ENCODE measurements at places on chromosomes 2 and 18.

DNA sequence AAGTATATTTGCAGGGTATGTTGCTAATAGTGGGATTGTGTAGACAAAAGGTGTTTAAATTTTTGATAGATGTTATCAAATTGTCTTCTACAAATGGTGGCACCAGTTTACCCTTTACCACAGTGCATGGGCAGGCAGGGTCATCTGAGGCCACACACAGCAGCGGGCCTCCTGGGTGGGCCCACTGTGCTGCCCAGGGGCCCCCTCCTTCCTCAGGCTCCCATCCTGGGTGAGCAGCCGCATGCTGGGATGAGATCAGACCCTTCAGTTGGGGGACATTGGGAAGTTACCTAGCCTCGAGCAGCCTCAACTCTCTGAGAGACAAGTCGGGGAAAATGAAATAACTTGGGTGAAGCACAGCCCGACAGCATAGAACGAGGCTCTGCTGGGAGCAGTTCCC lies 9.7 kb downstream of the MYO7B start:
- DNase-seq: no peak

- DNase-seq: no peak
These were observed 66.4 kb downstream of the GALR1 start for GRCh38 chr18:77316008-77316407.

DNA sequence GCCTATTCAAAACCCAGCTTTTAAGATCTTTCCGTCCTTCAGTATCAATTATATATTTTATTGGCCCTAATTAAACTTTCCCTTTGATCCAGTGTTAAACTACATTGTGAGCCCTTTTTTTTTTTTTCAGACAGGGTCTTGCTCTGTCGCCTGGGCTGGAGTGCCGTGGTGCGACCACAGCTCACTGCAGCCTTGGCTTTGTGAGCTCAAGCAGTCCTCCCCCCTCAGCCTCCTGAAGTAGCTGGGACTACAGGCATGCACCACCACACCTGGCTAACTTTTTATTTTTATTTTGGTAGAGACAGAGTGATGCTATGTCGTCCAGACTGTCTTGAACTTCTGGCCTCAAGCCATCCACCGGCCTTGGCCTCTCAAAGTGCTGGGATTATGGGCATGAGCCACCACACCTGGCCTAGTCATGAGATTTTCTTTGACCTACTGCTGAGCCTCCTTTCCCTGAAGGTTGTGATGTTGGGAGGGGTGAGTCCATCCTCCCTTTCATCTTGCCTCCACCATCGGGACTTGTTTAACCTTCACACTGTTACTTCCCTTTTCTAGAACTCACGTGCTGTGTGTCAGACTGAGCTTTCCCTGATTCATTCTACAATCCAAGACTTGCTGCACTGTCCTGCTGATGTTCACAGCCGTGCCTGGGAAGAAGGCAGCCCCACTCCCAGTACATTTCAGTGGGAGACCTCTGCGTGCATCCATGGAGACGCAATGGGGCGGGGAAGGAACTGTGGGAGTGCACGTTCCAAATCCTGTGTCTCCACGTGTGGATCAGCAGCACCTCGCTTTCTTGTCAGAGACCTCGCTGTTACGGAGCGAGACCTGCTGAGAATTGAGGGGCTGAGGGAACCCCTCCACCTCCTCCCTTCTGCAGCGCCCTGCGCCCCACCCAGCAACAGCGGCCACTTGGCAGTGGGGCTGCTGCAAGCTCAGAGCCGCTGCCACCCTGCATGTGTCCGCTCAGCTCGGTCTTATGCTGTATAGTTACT lies 10.8 kb downstream of the OXER1 start:
- no peak for DNase-seq

- no peak for DNase-seq
These were observed 8.0 kb upstream of the TMEM214 start for GRCh38 chr2:27024812-27025211.

- DNase-seq: peak; percentile 43
These were observed 171.3 kb downstream of the THADA start for GRCh38 chr2:43424262-43425207.

DNA sequence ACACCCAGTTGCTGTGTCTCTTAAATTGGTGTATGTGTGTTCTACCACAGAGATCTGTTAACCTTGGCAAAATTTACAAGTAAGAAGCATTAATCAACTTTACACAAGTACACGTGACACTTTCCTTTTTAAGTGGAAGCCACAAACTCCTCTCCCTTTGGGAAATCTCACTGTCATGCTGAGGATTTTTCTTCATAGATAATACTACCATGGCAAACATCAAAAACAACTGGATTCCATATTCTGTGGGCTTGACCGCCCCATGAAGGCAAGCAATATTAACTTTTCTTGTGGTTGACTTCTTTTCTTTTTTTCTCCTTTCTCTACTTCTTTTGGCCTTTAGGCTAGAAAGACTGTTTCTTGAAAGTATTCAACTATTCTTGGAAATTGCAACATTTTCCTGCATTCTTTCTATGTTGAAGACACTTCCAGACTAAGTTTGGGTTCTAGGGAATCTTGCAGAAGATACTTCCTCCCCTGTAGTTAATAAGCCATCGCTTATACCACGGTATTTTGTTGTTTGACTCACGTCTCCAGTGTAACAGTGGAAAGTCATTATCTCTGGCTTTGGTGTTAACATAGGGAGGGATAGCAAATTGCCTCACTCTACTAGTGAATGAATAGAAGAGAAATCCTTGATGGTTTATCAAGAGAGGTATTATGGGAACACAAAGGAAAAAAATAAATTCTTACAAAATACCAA lies 79.5 kb downstream of the SLC8A1 start:
- peak; percentile 50 for DNase-seq

GRCh38 chr2:134290358-134290757 lies 36.5 kb downstream of the MGAT5 start:
- DNase-seq: no peak

DNA sequence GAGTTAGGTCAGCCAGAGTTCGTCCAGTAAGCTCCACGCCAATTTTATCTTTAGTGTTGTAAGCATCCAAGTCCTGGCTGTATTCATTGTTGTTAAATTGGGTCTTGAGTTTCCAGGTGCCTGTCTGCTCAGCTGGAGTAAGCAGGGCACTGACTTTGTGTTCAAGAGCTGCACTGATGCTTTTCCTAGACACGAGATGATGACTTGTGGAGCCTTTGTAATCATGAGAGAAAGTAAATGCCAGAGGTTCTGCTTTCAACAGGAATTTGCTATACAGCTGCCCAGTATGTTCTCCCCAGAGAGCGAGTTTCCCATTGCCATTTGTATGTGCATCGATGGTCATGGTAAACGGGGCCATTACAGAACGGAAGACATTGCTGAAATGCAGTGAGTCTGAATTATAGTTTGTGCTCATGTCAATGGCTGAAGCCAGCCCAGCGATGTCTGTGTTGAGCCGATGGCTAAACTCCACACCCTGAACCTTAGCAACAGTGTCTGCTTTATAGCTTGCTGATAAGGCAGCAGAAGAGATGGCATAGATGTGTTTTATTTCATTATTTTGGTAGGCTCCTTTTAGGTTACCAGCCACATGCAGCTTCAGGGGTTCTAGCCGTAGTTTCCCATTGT lies 32.9 kb downstream of the APOB start:
- DNase-seq: no peak

- no peak for DNase-seq
These were observed 71.3 kb upstream of the PPM1B start for GRCh38 chr2:44097322-44097907.

DNA sequence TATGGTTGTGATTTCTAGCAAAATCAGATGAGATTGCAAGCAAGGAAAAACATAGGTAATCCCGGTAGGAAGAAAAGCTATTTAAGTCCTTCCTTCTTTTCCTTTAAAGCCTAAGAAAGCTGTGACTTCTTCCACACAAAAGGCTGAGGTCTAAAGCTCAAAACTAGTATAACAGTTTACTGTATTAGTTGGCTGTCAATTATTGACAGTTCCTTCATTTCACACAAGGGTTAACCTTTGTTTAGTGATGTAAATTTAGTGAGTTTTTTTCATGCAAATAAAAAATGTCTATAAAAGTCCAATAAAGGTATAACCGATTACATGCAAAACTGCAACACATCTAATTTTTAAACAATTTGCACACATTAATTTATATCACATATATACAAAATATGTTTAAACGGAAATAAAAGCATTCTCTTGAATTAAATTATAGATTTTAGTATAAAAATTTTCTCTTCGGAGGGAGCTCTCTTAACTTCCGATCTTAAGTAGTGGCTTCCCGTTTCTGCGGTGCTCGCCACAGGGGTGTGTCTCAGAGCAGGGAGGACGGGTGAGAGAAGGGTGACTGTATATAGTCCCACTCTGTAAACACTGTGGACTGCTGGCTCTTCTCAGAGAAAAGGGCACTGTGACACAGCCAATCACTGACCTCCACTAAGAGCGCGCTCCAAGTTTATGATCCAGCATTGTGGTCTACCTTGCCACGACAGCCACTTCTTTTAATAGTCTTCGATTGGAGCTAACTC lies 33.4 kb downstream of the TTR start:
- no peak for DNase-seq

GRCh38 chr2:114800371-114800770 lies 357.9 kb downstream of the DPP10 start:
- DNase-seq: no peak

DNA sequence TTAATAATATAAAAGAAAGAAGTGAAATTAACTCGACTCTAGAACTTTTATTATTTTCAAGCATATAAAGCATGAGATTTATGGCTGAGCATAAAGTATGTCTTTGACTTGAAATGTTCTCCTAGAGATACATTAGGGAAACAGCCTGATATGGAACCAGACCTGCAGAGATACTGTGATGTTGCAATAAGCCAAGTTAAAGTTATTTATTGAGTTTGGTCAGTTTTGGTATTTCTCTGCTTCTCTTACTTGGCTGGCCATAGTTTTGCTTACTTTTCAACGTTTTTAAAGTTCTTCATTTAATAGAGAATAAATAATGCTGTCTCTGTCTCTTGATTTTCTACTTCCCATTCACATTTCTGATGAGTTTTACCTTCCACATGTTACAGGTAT lies 76.0 kb downstream of the GFPT1 start:
- peak; percentile 34 for DNase-seq

GRCh38 chr2:177348118-177348654 lies 44.4 kb upstream of the AGPS start:
- DNase-seq: no peak

GRCh38 chr18:32511147-32511546 lies 40.5 kb upstream of the GAREM1 start:
- DNase-seq: no peak

GRCh38 chr18:61973273-61974115 lies 80.7 kb upstream of the RNF152 start:
- DNase-seq: no peak

- no peak for DNase-seq
These were observed 11.2 kb downstream of the CWC22 start for GRCh38 chr2:179995741-179996515.

GRCh38 chr2:232338759-232339106 lies 39.8 kb upstream of the ALPP start:
- no peak for DNase-seq

DNA sequence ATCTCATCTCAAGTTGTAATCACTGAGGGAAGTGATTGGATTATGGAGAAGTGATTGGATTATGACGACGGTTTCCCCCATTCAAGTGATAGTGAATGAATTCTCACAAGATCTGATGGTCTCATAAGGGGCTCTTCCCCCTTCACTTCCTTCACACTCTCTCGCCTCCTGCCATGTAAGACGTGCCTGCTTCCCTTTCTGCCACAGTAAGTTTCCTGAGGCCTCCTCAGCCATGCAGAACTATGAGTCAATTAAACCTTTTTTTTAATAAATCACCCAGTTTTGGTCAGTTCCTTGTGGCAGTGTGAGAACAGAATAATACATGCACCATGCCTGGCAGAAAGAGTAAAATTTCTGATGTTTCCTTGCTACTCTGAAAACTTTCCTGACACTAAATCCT lies 36.6 kb downstream of the CEP68 start:
- no peak for DNase-seq

GRCh38 chr2:100228415-100228814 lies 86.0 kb upstream of the AFF3 start:
- no peak for DNase-seq

DNA sequence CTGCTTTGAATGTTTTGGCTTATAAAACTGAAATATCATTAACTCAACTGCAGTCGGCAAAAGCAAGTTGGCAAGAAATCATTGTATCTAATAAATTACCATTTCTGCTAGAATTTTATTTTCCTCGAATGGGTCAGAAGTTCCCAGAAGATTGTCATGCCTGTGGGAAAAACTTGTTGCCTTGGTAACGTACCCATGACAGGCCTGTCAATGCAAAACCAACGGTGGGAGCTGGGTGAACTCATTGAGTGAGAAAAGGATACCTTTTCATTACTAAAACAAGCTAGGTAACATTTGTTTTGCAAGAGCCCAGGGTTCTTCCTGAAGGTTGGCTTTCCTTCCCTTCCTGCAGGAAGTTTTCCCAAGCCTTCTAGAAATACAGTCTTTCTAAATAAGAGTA lies 9.5 kb downstream of the PLB1 start:
- no peak for DNase-seq

GRCh38 chr2:235806986-235807750 lies 313.3 kb downstream of the AGAP1 start:
- no peak for DNase-seq

GRCh38 chr2:5562426-5562825 lies 129.8 kb upstream of the SOX11 start:
- DNase-seq: no peak

DNA sequence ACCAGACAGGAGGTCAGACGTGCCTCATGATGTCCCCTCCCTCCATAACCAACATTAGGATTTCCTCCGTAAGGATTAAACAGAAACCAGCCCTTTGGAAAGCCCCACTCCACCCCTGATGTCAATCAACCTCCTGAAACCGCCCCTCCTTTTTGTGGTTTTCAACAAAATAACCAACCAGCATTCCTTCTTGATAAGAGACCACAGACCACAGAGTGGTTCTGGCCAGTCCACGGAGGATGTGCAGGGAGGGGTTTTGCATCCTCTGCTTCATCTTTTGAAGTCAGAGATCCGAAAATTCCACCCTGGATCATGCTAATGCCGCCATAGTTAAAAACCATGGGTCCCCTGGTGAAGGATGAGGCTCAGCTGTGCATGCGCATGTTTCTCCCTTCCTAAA lies 180.0 kb upstream of the CCDC150 start:
- DNase-seq: peak; percentile 72

GRCh38 chr2:226885769-226886435 lies 50.0 kb downstream of the RHBDD1 start:
- no peak for DNase-seq

DNA sequence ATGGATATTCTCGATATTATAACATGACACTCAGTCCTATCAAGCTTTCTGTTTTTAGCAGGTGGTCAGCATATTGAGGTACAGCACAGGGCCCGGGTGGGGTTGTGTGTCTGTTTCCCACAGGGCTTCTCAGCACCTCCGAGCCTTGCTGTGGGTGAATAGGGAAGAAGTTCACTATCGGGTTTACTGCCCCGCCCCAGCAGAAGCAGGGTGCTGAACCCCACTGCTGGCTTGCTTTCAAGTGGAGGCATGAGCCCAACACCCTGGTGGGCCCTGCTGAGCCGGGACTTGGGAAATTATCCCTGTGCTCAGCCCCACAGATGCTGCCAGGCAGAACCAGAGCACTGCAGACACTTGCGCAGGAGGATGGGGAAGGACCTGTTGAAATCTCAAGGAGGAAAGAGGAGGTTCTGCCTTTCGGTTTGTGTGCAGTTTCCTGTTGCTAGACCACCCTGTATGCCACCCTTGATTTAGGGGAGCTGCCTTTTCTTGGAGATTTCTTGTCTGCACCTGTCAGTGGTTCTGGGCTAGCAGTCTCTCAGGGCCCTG lies 270.3 kb upstream of the SALL3 start:
- DNase-seq: no peak

GRCh38 chr2:191739194-191739593 lies 61.3 kb downstream of the NABP1 start:
- peak; percentile 51 for DNase-seq

- DNase-seq: no peak
These were observed 219.7 kb upstream of the CHST9 start for GRCh38 chr18:27404855-27405254.

GRCh38 chr18:3016585-3017297 lies 3.8 kb upstream of the LPIN2 start:
- DNase-seq: no peak

All from fibroblast of the aortic adventitia (primary cell).